ENCODE measurements at places on chromosomes 5 and 9.

DNA sequence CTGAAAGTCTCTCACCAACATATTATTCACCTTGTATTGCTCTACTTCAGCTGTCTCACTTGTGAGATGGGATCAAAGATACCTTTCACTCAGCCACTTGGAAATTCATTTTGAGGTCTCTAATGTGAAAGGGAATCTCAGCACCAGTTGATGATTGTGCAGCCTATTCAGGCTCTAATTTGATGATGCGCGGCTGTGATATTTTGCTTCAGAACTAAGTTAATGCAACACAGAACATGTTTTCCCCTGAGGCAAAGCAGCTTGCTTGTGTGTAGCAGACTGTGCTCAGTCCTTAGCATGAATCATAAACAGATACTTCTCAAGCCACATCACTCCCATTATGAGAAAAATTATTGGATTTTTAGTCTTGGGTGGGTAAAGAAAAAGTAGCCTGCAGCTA, 378.8 kb downstream of the OSTF1 start:
- DNase-seq = no peak

DNA sequence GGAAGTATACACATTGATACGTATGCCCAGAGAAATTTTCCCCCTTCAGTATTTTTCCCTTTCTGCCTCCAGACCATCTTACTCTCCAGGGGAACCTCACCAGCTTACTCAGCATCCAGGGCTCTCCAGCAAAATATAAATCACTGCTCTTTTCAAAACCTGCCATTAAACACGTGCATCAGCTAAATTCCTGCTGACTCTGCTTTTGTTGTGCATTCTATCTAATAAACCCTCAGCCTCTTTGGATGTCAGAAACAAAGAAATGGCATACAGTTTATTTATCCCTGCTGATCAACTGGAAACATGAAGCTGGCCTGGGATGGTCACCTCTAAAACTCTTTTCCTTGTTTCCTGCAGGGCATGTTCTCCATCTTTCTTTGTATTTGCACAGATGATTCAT, 126.8 kb downstream of the TRPM3 start:
- DNase-seq = no peak

DNA sequence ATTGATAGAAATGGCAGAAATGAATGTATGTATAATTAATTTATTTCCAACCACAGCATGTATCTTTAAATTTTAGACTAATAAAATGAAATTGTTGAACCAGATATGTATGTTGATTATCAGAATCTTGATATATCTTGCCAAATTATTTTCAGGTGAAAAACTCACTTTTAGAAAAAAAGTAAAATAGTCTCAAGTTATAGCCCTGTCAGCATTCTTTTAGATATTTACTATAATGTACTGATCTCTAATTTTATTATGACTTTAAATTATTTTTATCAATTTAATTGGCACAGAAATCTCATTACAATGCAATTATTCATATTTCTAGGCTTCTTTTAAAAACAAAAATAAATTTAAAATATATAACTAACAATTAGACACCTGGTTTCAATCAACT, 1990.4 kb upstream of the CDH6 start:
- DNase-seq = no peak

DNA sequence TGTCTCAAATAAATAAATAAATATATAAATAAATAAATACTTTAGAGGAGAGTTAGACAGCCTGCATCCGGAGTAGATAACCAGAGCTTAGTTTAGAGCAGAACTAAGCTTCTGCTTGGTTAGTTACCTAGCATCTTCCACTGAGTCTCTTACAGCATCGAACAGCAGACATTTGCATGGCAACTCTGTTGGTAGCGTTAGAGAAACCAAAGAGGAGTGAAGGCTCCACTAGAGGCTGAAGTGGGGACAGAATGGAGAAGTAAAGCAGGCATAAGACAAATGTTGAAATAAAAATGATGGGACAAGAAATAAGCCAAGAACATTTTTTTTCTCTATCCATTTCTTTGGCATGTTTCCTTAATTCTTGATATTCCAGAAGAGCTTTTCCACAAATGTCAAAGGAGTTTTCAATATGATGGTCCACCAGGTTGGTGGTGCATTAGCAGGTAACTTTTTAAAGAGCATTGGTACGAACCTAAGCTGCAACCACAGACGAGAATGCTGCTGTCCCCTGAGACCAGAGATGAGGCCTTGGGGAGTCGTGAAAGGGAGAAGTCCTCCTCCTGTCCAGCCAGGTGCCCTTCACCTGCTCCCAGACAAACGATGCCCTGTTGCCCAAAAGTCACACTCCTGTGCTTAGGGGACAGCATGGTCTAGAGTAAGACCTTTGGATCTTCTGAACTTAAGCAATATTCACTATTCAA, 438.3 kb downstream of the DIRAS2 start:
- DNase-seq = peak; percentile 43

DNA sequence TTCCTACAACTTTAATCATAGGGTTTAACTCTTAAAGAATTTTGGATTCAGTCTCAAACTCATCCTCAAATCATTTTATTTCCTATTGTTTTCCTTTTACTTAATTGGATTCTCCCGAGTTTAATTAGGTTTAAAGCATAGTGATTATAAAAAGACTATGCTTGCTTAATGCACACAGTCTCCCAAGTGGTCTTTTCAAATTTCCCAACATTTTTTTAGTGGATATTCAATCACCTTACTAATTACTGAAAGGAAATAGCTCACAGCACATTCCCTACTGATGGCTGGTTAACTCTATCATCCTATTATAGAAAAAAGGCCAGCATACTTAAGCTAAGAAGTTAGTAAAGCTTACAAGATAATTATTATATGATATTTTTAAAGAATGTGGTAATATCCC, 170.6 kb downstream of the PRDM9 start:
- no peak for DNase-seq

DNA sequence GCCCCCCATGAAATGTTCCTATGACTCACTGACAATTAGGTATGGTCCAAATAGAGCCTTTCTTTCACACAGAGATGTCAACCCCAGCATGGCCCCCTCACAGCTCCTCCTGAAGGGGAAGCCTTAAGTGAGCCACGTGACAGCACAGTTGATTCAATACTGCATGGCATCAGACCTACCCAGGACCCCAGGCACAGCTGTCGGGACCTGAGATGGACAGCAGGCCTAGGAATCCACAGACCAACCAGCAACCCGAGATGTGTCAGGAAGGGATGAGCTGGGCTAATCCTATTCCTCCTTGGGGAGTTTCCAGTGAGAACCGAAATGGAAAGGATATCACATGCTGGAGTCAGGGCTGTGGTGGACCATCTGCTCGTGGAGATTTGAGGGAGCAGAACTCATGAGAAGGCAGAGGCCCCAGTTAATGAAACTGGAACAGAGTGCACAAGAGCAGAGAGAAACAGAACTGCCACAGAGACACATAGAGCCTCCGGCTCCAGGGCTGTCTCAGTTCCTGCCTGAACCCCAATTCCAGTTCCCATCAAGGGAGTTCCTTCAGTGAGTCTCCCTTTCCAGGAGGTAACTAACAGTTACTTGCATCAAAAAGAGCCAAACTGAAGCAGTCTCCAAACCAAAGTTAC, 42.1 kb upstream of the SMIM23 start:
- DNase-seq = no peak

- DNase-seq = peak; percentile 13
Measured at GRCh38 chr9:36924071-36924470, 110.0 kb downstream of the PAX5 start.

GRCh38 chr5:83058726-83059125, 18.5 kb downstream of the TMEM167A start:
- no peak for DNase-seq

- no peak for DNase-seq
Measured at GRCh38 chr5:44048276-44048984, 340.8 kb downstream of the FGF10 start.

DNA sequence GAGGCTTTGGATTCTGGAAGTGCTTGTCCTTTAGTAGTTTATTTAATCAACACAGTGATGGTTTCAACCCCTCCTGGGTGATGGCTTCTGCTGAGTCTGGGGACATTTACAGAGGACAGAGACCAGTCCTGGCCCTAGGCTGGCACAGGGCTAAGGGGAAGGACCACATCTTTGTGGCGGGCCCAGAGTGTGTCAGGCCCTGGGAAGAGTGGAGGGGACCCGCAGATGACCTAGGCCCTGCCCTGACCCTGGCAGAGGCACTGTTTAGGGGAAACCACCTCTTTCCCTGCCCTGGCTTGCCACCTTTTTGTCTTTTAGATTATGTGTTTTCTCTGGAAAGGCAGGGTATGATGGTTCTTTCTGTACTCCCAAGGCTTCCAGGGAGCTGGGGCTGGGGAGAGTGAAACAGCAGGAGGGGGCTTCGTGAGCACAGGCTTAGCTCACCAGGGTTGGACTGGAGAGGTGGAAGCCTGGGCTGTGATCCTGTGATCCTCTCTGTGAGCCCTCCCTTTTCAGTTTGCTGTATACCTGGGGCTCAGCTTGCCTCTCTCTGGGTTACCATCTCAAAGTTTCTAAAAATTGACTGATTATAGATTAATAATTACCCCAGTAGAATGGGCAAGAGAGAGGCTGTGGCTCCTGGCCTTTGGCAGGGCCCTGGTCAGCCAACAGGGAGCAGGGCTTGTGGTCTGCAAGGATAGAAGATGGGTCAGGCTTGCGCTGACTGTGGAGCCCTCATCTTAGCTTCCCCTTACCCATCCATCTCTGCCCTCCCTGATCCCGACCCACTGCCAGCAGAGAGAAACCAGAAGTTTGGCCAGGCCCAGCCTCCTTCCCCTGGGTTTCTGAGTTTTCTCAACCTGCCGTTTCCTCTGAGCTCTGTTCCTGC, 1.7 kb upstream of the SYNPO start:
- no peak for DNase-seq

DNA sequence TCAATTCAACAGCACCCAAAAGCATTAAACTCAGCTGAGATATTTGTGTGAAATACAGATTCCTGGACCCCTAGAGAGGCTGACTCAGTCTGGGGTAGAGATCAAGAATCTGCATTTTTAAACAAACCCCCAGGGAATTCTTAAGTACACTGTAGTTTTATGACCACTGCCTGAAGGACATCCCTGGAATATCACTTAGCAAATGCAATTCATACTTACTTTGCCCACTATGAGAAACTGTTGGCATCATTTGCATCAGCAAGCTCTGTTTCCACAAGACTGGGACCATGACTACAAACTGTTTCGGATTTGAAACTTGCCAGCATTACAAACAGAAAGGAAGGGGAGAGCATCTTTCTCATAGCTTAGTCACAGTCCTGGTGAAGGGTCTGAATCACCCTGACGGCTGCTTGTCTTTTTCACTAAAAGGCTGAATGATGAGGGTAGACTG, 63.7 kb downstream of the MLLT3 start:
- DNase-seq = no peak

DNA sequence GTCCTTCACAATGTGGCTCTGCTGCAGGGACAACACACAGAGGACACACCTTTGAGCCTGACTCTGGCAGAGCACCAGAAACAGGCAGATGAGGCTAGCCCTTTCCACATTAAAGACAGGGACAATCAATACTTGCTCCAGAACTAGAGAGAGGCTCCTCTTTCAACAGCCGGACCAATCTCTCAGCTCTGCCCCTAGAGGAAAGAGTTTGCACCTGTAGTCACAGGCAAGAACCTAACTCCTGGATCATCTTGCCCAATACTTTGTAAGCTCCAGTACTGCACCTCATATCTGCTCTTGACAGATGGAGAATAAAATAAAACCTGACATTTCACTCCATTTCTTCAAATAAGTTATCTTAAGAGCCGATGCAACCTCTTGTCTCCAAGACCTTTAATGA, 52.1 kb downstream of the EPB41L4A start:
- no peak for DNase-seq

DNA sequence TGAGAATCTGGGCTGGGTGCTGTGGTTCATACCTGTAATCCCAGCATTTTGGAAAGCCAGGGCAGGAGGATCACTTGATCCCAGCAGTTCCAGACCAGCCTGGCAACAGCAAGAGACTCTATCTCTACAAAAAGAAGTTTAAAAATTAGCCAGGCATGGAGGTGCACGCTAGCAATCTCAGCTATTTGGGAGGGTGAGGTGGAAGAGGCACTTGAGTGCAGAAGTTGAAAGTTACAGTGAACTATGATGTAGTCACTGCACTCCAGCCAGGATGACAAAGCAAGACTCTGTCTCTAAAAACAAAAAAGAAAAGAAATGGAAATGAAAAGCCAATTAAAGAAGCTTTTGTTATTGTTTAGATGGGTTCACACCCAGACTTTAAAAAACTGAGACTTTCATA, 131.6 kb upstream of the RASA1 start:
- no peak for DNase-seq

- no peak for DNase-seq
Measured at GRCh38 chr9:135565141-135565628, 3.6 kb downstream of the PAEP start.

DNA sequence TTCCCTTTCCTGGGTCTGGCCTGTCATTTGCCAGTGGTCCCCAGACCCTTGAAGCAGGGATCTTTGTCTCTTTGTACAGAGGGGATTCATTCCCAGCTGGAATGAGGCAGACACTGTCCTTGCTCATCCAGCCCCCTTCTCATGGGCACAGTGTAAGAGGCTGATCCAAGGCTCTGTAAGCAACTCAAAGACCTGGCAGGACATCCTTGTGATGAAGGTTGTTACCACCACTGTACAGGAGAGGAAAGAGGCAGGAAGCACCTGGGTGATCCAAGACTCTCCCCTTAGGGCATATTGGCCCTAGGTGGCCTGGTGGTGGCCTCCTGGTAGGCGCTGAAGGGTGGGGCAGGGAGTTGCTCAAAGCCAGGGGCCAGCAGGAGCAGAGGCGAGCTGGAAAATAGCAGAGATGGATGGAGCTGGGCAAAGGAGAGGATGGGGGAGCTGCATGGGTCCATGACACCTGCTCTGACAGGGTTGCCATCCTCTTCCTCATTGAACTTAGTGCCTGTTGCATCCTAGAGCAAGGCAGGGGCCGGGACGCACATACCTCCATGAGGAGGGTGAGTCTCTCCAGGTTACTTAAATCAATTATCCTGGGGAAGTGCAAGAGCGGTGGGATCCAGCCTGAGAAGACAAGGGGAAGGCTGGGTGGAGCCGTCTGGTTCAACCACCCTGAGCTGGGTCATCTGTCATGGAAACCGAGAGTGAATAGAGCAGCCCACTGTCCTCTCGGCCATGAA, 9.8 kb upstream of the GADD45G start:
- DNase-seq = no peak

DNA sequence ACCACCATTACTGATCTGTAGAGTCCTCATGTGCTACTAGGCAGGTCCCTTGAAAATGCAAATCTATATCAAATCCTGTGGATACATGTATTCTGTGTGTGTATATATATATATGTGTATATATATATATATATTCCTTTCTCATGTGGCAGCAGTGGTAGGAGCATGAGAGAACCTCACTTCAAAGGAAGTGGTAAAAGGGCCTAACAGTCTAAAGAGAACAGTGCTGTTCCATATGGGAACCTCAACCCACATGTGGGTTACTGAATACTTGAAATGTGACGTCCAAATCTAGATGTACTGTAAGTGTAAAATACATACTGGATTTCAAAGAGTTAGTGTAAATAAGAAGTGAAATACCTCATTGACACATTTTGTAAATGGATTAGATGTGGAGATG, 5.4 kb downstream of the SLC46A2 start:
- DNase-seq = peak; percentile 44

GRCh38 chr9:32665101-32665500, 29.6 kb upstream of the TAF1L start:
- DNase-seq = no peak

- peak; percentile 79 for DNase-seq
Measured at GRCh38 chr5:148776780-148777179, 49.6 kb upstream of the ADRB2 start.

Measured in inflammatory macrophage (primary cell).